Vagina (tissue), 2 donors: ENCODE measurements at places on chromosomes 16 and 17.

DNA sequence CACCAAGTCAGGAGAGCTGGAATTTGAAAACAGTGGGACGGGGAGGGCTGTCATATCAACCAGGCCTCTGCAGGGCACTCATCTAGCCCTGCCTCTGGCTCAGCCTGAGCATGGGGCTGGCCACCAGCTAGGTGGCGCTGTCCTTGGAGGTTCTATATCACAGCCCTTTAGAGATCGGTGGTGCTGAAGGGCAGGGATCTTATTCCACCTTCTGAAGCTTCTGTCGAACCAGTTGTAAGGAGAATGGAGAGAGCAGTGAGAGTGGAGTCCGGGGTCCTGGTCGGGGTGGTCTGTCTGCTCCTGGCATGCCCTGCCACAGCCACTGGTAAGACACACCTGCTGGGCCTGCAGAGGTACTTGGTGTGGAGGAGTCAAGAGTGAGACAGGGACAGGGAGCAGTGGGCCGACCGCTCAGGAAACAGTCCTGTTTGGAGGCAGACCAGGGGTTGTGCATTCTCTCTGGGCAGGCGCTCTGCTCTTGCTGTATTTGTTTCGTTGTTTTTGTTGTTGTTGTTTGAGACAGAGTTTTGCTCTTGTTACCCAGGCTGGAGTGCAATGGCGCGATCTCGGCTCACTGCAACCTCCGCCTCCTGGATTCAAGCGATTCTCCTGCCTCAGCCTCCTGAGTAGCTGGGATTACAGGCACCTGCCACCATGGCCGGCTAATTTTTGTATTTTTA lies at the start of gene CES3:
TSS of gene CES3 (plus strand) at position 202 of the 680 bp plus-strand sequence. CDS start at position 244, 42 bp downstream.
- no peak for DNase-seq

DNA sequence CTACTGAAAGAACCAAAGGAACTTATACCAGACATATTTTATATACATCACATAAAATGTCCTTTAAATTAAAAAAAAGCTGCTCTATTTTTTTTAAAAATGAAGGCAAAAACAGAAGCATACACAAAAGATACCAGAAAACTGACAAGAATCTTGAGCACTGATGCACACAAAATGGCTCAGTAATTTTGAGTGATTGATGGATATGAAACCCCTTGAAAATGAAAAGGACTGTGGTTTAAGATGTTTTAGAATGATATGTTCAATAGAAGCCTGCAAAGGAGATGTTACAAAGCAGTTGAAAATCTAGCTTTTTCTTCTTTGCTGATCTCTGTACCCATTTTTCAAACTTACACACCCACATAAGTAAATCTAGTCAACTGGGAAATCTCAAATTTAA lies 2.7 kb downstream of the C16orf87 start:
- DNase-seq, result no peak

DNA sequence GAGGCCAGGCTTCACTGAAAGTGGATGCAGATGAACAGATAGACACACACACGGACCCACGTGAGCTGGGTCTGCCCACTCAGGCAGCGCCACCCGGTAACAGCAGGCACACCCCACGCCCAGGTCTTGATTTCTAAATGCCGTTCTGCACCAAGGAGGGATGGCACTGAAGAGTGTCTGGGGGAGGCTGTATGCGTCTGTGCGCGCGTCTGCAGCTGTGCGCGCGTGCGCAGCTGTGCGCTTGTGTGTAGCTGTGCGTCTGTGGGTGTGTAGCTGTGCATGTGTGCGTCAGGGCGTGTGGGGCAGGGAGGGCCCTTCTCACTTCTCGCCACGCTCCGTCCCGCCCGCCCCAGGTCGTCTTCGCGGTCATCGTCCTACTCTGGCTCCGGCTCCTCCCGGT lies 15.5 kb upstream of the IL17C start:
- DNase-seq, result no peak

GRCh38 chr16:72927199-72928089 lies 120.5 kb downstream of the ZFHX3 start:
- no peak for DNase-seq
